Omental fat pad (tissue), 4 donors: ENCODE measurements at places on chromosomes 16 and 17. TPM values are rescaled to one million over a fixed set of nuclear protein-coding genes. Genes with fewer than 3 reads are reported as not detected.

DNA sequence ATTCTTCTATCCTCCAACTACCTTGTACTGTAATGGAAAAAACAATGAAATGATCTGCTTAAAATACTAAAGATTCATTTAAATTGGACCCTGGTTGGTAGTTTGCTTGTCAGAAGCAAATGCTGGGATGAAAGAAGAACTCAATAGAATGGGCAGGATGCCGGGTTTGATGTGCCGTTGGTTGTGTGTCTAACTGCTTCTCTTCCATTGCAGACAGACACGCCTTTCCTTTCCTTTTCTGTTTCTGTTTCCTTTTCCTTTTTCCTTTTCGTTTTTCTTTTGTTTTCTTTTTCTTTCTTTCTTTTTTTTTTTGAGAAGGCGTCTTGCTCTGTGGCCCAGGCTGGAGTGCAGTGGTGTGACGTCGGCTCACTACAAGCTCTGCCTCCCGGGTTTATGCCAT, 64.6 kb downstream of the PLCG2 start:
- DNase-seq = no peak

DNA sequence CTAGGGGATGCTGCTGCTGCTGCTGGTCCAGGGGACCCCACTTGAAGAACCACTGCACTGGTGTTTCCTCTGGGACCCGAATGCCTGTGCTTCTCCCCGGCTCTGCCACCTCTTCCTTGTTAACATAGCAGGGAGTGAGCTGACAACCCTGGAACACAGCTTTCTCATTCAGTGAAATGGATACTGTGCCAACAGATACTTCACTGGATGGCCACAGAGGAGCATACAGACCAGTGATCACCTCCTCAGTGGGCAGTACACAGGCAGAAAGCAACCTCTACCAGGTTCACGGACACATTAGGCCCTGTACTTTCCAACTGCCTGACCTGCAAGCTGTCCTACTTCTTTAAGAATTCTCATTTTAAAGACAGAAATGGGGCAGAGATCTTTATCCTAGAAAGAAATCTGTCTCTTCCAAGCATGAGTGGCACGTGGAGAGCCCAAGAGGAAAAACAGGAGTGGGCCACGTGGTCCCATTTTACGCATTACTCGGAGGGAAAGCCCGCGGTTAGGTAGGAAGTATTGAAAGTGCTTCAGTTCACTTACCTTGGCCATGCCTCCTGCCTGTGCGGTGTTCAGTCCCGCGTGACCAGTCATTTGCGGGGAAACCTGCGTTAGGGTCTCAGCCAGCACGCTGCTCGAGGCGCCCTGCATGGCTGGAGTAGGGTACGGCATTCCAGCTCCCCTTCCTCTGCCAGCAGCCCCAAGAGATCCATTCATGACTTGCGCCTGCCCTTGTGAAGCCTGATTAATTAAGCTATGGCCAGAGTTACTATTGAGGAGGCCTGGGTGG, 30.6 kb downstream of the CREBBP start:
- no peak for DNase-seq

GRCh38 chr17:13199425-13199824, 181.6 kb upstream of the ELAC2 start:
- DNase-seq = no peak

DNA sequence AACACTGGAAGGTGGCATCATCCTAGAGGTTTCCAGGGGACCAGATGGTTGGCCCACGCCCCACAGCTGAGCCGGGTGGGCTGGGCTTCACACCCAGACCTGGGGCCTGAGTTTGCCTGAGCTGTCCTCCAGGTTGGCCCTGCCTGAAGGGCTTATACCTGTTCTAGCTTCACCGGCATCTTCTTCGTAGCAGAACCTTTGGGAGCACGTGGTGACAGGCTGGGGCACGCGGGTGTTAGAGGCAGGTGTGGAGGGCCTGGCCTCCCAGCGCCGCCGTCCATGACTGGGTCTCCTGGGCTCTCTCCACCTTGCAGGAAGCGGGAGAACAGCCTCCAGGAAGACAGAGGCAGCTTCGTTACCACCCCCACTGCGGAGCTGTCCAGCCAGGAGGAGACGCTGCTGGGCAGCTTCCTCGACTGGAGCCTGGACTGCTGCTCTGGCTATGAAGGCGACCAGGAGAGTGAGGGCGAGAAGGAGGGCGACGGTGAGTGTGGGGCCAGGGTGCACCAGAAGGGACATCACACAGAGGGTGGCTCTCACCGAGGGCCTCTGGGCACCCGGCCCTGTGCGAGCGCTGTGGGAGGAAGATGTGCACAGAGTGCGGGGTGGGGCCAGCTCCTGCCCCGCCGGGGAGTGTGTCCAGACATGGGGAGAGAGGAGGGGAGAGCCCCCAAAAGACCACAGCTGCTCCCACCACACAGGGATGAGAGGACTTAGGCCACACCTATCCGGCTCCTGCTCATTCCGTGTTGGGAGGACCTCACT, 4.6 kb upstream of the TEDC2 start:
- DNase-seq = no peak

- no peak for DNase-seq
Measured at GRCh38 chr17:70394473-70395232, 225.3 kb downstream of the KCNJ2 start.

GRCh38 chr16:18937390-18937789, 11.2 kb upstream of the SMG1 start:
- DNase-seq = no peak

DNA sequence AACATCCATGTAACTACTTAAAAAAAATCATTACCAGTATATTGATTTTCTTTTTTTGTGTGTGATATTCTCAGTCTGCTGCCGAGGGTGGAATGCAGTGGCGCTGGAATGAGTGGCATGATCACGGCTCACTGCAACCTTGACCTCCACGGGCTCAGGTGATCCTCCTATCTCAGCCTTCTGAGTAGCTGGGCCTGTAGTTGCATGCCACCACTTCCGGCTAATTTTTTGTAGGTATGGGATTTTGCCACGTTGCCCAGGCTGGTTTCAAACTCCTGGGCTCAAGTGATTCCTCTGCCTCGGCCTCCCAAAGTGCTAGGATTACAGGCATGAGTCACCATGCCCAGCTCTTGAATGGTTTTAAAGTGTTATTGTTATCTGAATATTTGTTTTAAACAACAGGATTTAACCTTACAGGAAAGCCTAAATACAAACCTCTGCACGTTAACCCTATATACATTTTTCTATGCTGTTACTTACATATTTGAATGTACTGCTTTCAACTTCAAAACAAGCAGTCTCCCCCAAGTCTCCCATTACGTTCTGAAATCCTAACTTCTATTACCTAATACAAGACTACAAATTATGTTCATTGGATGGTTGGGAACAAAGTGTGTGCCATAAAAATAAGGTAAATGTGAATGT, 61.7 kb downstream of the KPNA2 start:
- no peak for DNase-seq

DNA sequence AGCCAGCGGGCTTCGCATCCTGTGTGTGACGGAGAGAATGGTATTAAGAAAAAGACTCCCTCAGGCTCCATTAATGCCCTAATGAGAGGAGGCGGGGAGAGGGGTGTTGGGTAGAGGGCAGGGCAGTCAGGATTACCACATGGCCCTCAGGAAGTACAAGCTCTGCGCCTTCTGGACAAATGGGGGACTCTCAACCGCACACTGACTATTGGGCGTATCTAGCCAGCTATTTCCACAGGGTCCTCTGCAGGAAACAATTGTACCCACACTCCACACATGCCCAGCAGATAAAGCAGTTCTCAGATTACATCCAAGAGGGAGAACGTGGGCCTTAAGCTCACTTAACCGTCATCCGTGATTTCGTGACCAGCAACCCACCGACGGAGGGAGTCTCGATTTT, 14.7 kb downstream of the NXN start:
- DNase-seq = no peak

DNA sequence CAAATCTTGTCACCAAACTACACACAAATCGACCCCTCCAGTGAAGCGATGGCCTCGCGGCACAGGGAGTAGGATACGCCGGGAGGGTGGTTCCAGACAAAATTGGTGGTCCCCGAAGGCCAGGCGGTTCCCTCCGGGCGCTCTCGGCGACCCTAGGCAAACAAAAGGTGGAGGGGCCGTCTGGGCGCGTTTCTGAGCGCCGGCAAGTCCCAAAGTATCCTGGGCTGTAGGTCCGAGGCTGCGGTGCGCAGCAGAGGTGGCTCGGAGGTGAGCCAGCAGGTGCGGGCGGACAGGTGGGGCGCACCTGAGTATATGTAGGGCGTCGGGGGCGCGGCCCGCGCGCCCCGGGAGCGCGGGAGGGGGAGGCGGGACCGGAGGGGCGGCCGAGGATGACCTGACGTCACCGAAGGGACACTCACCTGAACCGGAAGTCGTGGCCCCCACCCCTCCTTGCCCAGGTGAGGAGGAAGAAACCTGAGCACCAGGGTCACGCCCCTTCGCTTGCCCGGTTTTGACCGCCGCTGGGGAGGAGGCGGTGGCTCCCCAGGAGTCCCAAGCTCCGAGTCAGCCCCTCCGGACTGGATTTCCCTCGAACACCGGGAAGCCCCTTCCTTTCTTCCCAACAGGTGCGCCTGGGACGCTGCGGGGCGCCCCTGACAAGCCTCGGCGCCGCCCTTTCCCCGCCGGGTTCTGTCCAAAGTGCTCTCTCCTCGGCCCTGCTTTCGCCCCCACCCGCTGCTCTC, at the start of gene CLDN7:
TSS of gene CLDN7 (minus strand) at position 287 of the 743 bp plus-strand sequence. CDS start 435 bp downstream, outside the sequence.
- DNase-seq = no peak

- no peak for DNase-seq
Measured at GRCh38 chr16:4989391-4990006, 31.4 kb downstream of the SEC14L5 start.

ACSM5 gene
- total RNA-seq = 27.9 TPM

RAB37 gene
- total RNA-seq = 1.9 TPM

ACSM2A gene
- total RNA-seq = 0.63 TPM

TNP2 gene
- not detected for total RNA-seq

OR1F1 gene
- not detected for total RNA-seq

TBC1D3K gene
- total RNA-seq = not detected

CSH2 gene
- total RNA-seq = not detected

SLFN12L gene
- 4.6 TPM for total RNA-seq
